ENCODE measurements at places on chromosomes 5 and 9.

DNA sequence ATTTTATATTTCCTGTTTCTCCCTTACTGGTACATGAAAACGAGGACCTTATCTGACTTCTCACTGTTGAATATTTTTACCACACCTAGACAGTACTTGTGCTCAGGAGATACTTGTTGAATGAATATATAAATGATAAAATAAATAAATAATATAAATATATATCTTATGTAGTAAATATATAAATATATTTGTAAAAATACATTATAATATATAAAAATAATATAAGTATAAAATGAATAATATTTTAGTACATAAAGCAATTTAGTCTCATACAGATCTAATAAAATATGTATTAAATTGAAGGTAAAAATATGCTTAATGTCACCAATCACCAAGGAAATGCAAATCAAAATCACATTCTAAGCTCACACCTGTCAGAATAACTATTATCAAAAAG is 360.6 kb downstream of the EFNA5 start:
- DNase-seq = no peak

DNA sequence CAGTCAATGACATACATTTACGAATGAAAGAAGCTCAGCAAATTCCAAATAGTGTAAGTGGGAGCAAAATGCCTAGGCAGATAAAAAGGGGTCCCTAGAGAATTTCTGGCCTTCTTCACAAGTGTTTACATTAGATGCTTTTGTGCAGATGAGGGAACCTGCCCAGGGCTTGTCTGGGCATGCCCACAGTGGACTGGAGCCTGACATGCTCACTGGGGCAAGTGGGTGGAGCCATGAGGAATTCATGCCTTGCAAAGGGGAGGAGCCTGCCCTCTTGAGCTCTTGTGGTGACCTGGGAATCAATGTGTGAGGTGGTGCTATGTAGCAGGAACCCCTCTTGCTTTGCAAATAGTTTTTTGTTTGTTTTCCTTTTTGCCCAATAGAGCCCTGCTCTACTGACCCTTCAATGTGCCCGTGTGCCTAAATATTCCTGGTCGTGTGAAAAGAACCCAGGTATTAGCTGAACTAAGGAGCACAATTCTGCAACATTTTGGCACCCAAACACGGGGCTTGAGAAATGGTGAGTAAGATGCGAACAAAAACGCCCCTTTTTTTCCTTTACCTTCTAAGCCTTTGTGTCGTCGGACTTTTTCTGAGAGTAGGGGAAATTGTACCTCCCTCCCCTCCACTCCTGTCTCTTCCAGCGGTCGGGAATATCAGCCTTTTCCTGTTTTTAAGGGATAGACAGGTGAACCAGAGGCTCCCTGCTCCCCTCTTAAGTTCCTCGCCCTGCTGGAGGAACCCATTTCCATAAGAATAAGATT is 433.8 kb upstream of the CDH9 start:
- DNase-seq = no peak

DNA sequence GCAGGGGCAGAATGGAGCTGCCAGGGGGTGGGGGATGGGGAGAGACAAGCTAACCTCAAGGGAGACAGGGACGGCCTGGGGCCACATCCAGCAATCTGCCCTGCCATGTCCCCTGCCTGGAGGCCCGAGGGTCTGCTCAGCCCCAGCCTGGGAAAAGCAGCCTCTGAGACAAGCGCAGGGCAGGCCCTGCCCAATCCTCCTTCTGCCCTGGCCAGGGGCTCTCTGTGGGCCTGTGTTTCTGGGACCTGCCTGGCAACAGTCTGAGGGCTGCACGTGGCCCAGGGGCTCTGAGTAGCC is 13.9 kb upstream of the QSOX2 start:
- DNase-seq = no peak

- no peak for DNase-seq
Observed at GRCh38 chr9:90180381-90180780, 462.2 kb downstream of the DIRAS2 start.

DNA sequence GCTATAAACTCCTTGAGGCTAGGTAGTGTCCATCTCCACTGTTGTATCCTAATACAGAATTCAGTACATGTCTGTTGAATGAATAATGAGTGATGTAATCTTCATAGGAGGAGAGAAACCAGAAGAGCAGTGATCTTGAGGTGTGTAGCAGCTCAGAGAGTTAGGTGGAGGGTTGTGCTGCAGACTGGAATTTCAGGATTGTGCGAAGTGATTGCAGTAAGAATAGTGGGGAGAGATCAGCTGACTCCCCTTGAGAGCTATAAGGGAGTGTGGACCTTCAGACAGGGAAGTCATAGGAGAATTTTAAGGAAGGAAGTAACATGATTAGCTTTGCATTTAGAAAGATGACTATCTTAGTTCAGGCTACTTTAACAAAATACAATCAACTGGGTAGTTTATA is 4.4 kb downstream of the SNX24 start:
- no peak for DNase-seq

DNA sequence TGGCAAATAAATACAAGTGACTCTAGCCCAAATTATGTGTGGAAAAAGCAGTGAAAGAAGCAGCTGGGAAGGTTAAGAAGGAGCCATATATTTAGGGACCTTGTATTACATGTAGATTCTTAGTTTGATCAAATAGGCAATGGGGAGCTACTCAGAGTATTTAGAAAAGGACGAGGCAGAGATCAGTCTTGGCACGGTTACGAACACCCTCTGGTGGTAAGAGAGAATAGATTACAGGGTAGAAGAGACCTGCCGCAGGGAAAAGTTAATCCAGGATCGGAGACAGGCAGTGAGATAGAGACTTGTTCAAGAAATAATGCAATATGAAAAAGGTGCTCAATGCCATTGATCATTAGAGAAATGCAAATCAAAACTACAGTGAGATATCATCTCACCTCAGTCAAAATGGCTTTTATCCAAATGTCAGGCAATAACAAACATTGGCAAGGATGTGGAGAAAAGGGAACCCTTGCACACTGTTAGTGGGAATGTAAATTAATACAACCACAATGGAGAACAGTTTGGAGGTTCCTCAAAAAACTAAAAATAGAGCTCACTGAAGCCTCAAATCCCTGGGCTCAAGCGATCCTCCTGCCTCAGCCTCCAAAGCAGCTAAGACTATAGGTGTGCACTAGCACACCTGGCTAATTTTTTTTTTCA is 12.0 kb downstream of the INIP start:
- DNase-seq = no peak

- no peak for DNase-seq
Observed at GRCh38 chr5:962801-963200, 45.8 kb upstream of the NKD2 start.

DNA sequence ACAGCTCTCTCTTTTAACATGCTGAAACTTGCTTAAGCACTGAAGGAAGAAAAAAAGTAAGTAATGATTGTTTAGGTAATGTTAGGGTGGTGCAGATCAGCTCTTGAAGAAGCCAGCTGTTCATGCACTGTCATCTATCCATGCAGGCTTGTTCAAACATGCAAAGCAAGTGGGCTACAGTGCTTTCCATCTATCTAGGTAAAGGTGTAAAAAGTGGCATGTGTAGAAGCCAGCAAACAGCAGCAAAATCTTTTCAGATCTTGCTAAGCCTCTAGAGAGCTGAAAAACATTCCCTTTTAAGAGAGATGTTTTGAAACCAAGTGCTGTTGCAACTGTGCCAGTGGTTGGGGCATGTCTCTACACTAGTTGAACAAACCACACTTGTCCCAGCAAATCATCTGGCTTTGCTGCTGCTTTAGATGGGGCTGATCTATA is 214.4 kb downstream of the EFNA5 start:
- no peak for DNase-seq

DNA sequence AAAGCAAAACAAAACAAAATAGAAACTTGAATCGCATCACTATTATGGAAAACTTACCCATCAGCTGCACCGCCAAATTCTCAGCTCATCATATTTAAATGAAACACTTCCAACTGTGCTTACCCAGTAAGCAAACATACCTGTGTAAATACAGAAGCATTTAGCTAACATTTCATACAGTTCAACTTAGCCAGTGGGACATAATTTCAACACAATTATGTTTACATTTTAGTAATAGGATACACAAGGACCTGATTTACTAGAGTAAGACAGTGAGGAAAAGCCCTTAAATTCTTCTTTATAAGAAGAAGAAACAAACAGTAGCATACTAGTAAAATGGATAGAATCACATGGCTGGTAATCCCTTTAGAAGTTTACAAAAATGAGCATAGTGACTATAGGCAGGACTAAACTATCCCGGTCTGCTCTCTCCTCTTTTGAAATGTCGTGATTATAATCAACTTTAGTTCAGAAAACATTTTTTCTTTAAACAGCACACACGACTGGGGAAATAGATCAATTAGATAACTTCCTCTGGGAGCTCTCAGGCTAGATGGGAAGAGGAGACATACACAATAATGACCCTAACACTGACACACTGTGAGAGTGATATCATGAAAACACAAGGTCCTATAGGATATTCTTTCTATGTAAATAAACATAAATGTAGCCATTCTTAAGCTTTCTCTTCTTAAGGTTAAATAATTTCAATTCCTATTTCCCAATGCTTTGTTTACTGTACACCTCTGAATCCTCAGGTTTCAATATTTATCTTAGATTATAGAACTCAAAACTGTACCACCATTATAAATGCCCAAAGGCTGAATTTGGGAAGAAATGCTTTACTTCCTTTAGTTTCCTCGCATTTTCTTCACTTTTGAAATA is 15.9 kb upstream of the CDC20B start:
- DNase-seq = no peak

DNA sequence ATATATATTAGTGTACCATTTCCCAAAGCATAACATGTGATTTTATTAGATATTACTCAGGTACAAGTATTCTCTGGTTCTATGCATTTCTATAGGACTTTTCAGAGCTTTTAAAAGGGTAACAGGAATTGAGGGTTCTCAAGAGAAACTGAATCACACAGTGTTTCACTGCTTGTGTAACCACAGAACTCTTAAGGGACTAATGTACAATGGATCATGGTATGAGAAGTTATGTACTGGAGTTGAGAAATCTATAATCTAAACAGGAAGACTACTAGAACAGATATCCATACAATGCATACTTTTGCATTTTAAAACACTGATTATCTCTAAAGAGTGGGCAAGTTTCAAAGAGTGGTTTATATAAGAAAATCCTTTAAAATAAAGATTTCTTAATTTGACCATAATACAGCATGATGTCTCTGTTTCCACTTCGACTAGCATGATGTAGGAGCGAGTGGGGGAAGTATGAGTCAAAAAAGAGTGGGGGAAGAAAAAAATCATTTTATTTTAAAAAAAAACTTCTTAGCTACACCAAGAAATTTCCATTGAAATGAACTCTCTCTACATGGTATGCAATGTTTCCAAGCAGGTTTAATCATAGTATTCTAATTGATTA is 183.5 kb downstream of the RFX3 start:
- no peak for DNase-seq

- no peak for DNase-seq
Observed at GRCh38 chr5:15124871-15125568, 253.4 kb upstream of the ANKH start.

- no peak for DNase-seq
Observed at GRCh38 chr5:148713735-148714508, 59.6 kb upstream of the HTR4 start.
